D341Med (cell line): ENCODE measurements at places on chromosomes 5 and 9.
A peak's percentile ranks its signal among the peaks of the same experiment; 100 is the strongest.

DNA sequence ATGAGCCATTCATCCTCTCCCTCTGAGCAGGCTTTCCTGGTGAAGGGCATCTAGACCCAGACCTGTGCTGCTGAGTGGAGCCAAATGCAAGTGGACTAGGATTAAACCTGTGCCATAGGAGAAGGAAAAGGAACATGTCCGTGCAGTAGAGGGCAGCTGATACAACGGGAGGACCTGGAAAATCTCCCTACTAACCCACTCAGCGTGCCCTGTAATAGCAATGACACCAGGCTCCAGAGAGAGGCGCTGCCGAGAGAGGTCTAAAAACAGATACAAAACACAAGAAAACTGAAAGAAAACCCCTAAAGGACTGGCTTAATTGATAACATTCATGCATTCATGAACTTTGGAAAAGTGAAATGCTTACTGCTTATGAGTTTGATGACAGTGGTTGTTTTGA lies 60.8 kb downstream of the PFDN1 start:
- no peak for DNase-seq

DNA sequence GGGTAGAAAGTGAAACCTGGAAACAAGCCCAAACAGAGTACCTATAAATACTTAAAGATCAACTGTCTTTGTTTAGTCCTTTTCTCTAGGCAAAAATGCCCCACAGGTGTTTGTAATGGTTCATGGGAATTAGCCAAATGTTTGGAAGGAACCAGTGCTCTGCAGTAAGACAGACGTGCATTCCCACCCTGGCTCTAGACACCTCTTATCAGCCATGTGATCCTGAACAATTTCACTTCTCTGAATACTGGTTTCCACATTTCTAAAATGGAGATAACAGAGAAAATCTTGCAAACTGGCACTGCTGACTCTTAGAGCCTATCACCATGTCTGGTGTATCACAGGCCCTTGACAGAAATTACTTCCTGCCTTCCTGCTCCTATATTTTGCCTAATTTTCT lies 30.0 kb downstream of the GLIS3 start:
- DNase-seq: no peak

- DNase-seq: no peak
Observed at GRCh38 chr9:85478847-85479246, 262.9 kb downstream of the AGTPBP1 start.

GRCh38 chr5:124745007-124745927 lies 1.2 kb downstream of the ZNF608 start:
- no peak for DNase-seq

- no peak for DNase-seq
Observed at GRCh38 chr9:112180387-112180881, 5.3 kb upstream of the SUSD1 start.

DNA sequence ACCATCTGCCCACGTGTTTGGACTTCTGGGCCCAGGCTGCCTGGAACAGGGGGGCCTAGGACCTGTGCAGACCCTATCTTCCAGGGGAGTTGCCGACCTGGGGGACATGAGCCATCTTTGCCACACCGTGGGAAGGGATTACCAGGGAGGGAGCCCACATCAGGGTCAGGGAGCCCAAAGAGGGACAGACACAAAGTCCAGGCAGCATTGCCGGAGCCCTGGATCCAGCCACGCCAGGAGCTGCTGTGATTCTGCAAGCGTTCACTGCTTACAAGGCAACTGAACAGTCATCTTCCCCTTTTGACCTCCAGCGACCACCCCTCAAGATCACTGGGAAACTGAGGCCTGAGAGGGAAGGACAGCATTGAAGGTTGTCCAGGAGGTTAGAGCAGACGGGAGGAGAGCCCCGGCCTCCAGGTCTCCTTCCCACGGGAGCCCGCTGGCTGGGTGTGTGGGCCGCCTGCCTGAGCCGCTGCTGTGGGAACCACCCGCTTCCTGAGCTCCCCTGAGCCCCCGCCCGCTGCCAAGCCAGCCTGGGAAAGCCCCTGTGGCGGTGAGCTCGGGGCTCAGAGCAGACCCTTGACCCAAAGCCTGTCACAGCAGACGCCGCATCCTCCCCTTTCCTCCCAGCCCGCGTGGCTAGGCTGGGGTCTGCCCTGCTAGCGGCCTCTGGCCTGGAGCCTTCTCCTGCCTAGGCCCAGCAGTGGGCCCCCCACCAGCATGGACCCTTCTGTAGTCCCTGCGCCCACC lies 17.1 kb upstream of the NOTCH1 start:
- DNase-seq: no peak

GRCh38 chr9:82410866-82411265 lies 422.3 kb downstream of the SPATA31D1 start:
- no peak for DNase-seq

GRCh38 chr9:385818-386398 lies 171.2 kb downstream of the DOCK8 start:
- peak; percentile 69 for DNase-seq

DNA sequence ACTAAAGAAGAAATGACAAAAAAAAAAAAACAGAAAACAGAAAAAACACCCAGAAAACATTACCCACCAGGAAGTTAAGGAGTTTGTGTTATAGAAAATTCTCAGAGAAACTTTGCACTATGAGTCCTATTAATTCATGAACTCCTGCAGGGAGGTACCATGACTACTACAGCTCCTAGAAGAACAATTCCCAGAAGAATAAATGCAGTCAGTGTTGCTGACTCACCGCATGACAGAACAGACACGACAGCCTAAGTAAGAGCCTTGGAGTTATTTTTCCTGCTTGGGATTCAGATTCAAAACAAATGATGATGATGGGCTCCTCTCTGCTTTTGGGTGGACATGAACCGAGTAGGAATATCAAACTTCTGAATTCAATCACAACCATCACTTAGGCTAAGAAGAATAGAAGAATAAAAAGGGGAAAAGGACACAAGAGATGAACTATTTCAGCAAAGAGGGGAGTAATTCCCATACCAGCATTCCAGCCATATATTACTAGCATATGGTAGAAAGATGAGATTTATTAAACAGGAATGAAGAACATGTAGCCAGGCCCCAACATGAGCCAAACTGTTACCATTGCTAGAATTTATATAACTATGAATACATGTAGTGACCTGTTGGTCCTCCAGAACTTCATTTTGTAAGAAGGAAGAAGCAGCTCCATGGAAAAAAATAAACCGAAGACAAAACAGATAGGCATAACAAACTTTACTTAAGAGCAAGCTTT lies 209.6 kb upstream of the PDE4D start:
- DNase-seq: no peak

DNA sequence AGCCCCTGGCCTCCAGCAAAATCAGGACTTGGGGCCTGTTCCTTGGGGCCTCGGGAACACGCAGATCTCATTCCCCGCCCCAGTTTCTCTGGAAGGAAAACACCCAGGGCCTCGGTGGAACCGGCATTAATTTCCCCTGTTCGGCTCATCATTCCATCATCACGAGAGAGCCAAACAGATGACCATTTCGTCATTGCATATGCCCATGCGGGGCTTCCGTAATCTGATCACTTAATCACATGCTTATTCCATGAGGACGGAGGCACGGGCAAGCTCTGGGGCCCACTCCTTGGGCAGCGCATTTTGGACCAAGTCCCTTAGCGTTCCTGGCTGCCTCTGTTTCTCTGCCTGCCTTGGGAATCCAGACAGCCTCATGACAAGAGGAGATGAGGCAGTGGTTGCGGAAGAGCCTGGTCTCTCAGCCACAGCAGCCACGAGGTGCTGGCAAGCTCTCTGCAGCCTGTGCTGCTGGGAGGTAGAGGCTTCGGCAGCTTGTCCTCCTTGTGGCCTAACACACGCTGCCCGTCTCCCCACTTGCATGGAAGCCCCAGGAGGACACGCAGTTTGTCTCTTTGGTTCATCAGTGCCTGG lies 65.0 kb upstream of the IER5L start:
- DNase-seq: no peak

DNA sequence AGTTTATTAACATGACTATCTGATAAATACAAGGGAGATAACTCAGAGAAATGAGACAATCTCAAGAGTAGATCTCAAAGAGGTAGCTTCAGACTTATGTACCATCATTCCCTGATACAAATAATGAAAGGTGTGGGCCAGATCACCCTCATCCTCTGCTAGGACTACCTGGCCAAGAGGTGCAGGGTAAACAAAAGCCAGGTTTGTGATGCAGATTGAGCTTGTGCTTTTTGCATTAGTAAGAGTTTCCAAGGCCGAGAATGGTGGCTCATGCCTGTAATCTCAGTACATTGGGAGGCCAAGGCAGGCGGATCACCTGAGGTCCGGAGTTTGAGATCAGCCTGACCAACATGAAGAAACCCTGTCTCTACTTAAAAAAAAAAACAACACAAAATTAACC lies 8.9 kb upstream of the SPIN1 start:
- DNase-seq: no peak

DNA sequence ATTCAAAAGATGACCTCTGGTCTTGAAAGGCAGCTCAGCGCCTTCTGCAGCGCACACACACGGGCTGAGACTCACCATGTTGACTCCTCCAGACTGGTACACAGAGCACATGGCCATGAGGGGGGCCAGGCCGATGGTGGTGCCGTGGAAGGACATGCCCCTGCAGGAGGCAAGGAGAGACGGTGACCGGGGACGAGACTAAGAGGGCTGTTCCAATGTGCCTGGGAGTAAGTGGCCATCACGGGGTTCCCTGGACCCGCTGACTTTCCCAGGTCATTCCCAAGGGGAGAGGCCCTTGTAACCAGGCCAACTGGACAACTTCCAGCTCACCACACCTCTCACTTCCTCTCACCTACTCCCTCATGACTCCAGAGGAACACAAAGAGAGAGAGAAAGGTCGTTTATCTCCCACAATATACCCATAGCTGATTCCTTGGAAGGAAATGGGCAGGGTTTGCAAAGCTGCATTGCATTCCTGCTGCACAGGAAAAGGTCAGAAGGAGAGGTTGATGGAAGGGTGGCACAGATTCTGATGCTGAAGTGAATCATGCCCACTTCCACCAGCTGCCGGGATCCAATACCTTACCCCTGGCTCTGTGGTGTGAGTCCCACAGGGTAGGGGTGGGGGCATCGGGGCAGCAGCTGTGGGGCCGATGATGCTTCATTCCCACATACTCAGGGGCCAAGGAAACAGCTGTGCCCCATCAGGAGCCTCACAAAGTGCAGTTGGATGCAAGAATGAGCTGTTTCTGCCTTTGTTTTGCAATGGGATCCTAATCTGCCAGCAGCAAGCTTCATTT lies 47.2 kb downstream of the NIPAL4 start:
- DNase-seq: no peak

GRCh38 chr9:37656936-37657335 lies 6.2 kb downstream of the FRMPD1 start:
- no peak for DNase-seq

DNA sequence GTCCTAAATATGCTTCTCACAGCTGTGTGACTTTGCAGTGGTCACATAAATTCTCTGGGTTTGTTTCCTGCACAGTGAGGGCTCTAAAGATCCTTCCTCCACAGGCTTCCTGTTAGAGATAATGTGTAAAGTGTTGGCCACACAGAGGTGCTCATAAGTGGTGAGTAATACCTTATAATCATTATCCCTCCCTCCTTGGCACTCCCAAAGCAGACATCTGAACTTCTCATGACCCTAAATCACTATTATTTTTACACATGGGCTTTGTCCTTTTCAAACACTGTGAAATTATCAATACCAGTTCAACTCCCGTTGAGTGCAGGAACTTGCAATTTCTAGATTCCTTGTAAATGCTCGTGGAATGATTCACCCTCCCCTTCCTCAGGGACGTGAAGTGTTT lies 100.2 kb downstream of the BRINP1 start:
- no peak for DNase-seq

DNA sequence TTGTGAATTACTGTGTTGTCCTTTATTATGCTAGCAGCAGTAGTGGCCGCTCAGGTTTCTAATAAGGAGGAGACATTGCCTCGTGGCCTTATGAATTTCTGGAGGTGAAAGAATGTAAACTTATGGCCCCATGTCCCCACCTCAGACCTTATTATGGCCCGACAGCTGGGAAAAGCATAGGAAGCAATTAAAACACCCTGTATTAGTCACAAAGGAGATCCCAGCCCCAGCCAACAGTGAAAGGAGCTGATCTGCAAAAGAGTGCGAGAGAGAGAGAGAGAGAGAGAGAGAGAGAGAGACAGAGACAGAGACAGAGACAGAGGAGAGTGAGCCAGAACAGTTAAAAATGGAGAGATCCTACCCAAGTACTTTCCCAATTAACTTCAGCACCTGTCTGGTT lies 269.3 kb downstream of the DMRT2 start:
- no peak for DNase-seq

- no peak for DNase-seq
Observed at GRCh38 chr5:147411359-147412319, 98.2 kb downstream of the DPYSL3 start.

DNA sequence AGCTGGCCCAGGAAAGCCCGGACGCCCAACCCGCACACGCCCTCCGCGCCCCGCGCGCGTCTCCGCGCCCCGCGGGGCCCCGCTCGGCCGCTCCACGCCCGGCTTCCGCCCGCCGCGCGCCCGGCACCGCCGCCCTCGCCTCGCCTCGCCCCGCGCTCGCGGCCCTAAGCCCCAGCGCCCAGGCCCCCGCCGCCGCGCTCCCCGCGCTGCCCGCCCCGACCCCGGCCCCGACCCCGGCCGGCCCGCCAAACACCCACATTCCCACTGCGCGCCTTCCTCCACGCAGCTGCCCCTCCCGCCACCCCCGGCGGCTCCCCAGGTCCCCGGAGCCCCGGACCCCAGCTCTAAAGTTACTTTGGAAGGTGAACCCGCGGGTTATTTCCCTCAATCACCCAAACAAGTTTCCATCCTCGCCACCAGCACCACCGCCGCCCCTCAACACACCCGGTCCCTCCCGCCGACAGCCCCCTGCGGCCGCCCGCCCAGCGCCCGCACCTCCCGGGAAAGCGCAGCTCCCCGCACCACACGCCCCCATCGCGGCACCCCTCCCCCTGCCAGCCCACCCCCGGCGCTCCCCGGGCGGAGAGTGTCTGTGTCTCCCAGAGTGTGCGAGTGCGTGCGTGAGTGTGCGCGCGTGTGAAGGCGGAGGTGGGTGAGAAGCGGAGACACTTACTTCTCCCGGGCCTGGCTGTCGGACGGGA lies 439 bp downstream of the SSBP2 start:
- peak; percentile 67 for DNase-seq

GRCh38 chr5:94812232-94812631 lies 193.8 kb downstream of the SLF1 start:
- no peak for DNase-seq

GRCh38 chr5:96067894-96068614 lies 106.4 kb upstream of the ELL2 start:
- DNase-seq: no peak

DNA sequence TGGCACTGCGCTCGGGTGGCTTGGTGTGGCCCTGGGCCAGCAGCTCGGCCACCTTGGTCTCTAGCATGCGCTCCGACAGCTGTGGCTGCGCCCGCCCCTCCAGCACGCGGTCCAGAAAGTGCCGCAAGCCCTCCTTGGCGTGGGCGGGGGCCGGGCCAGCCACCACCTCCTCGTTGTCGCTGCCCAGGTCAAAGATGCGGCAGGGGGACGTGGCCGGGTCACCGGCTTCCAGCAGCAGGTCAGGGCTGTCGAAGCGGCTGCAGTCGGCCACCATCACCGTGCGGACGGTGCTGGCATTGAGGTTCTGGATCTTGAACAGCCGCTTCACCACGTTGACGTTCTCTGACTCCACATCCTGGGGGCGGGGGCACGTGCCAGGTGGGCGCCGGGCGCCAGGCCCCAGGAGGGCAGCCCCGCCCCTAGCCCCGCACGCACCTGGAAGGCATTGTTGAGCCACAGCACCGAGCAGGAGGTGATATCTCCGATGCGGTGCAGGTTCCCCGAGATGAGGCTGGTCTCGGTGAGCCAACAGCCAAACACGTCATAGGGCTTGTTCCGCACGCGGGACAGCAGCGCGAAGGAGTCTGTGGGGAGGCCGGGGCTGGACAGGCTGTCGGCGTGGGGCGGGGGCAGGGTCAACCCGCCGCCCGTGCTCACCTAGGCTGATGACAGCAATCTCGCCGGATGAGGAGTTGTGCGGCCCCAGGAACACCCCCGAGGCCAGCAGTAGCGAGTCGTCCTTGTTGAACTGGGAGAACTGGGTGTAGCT lies 2.2 kb downstream of the FBXW5 start:
- DNase-seq: no peak
